8988T (cell line): ENCODE measurements at places on chromosomes 2 and 18.

DNA sequence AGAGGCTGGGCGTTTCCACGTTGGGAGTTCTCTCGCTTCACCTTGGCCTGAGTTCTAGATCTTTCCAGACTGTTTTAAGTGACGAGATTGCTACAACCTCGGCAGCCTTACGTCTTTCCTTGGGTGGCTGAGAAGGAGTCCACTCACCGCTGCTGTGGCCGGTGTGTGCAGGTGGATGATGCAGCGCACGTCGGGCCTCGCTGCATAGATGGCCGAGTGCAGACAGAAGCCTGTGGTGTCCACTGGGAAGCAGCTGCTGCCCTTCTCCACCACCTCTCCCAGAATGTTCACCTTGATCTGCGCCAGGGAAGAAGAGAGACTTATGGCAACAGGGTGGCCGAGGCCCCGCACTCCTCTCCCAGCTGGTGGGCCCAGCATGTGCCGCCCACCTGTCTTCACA is 75.7 kb downstream of the ADD2 start:
- no peak for DNase-seq

DNA sequence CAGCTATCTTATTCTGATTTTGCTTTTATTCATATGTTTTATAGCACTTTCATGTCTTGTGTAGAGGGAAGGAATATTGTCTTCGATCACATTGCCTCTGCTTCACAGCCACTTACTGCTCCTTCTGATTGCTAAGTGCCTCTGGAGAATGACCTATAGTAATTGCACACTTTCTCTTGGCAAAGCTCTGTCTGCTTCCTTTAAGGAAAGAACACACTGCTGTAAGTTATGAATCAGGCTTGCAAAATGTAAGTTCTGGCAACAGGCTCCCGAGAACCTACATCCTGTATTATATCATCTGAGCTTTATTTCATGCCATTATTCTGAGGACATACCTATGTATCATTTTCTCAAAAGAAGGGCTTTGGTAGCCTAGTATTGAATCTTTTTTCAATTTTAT is 170.7 kb downstream of the ZNF804A start:
- no peak for DNase-seq

- no peak for DNase-seq
Measured at GRCh38 chr2:143219266-143219665, 90.0 kb downstream of the ARHGAP15 start.

GRCh38 chr2:113324684-113325160 is 46.0 kb upstream of the PAX8 start:
- DNase-seq, result peak; percentile 80

DNA sequence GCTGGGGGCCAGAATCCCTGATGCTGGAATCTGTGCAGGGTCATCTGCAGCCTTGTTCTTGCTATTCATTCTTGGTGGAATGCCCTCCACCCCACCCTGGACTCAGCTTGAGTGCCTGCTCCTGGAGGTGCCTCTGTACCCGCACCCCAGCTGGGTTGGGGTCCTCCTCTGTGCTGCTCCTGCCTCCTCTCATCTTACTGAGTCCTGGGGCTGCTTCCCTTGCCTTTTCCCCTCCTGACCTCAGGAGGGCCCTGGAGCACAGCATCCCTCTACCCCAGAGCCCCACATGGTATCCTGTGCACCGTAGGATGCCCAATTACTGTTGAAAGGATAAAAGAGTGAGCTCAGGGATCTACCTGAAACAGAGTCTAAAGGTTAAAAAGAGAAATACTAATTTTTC is 81.6 kb downstream of the CIB4 start:
- DNase-seq, result no peak

DNA sequence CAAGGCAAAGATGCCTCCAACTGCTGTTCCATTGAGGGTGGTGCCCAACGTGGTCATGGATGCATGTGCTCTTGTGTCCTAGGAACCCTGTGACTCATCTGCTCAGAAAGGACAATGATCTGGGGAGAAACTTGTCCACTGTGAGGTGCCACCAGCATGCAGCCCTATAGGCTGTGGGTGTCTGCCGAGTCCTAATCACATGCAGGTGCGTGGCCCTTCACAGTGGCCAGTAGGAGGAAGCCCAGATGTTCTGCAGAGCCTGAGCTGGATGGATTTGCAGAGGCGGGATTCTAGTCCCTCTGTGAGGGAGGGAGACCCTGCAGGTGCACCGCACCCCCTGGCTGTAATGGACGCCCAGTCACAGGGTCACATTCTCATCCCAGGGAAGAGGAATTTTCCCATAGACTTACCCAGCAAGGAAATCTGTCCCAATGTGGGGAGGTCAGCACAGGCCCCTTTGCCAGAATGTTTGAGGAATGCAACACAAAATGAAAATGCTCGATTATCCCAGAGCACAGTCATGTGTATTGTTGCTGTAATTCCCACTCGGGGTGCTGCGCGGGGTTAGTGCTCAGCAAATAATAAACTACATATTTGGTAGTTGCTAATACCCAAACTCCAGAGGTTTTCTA is 13.9 kb downstream of the GDF7 start:
- no peak for DNase-seq

- no peak for DNase-seq
Measured at GRCh38 chr2:168136392-168136977, 110.9 kb downstream of the STK39 start.

- no peak for DNase-seq
Measured at GRCh38 chr18:76480913-76481312, 14.1 kb downstream of the ZNF516 start.

GRCh38 chr2:56287508-56287907 is 103.7 kb downstream of the CCDC85A start:
- no peak for DNase-seq

GRCh38 chr18:80197528-80197927 is 49.8 kb downstream of the PARD6G start:
- no peak for DNase-seq

DNA sequence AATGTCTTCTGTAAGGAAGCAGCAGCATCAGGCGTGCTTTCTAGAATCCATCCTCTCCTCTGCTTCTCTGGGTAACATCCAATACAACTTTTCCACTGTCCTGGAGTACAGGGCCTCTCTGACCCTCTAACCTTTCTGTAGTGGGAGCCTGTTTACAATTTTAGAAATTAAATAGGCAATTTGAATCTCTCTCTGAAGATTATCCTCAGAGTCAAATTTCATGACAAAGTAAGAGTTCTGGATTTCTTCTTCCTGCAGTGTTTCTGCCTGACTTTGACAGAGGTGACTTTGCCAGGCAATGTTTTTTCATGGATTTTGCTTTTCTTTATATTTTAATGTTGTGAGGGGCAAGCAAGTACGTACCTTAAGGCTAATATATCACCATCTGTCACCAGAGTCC is 558.4 kb downstream of the PARD3B start:
- no peak for DNase-seq

DNA sequence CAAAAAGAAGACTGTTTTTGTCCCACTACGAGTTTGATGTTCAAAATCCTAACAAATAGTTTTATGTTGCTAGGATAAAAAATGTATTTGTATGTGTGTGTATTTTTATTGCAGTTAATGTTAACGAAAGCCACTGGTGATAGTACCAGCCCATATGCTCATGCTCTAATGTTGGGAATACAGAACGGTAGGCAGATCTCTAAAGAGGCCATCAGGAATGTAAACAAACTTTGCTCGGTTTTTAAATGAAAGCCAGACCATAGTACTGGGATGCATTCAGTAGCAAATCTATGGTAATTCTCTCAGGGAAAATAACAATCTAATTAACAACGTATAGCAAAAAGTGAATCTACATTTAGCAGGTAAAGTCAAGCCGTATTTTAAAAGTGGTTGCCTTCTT is 208.1 kb downstream of the NEDD4L start:
- no peak for DNase-seq

- no peak for DNase-seq
Measured at GRCh38 chr2:217065695-217066405, 206.0 kb upstream of the TNP1 start.

GRCh38 chr2:104945121-104945520 is 91.2 kb downstream of the POU3F3 start:
- no peak for DNase-seq

DNA sequence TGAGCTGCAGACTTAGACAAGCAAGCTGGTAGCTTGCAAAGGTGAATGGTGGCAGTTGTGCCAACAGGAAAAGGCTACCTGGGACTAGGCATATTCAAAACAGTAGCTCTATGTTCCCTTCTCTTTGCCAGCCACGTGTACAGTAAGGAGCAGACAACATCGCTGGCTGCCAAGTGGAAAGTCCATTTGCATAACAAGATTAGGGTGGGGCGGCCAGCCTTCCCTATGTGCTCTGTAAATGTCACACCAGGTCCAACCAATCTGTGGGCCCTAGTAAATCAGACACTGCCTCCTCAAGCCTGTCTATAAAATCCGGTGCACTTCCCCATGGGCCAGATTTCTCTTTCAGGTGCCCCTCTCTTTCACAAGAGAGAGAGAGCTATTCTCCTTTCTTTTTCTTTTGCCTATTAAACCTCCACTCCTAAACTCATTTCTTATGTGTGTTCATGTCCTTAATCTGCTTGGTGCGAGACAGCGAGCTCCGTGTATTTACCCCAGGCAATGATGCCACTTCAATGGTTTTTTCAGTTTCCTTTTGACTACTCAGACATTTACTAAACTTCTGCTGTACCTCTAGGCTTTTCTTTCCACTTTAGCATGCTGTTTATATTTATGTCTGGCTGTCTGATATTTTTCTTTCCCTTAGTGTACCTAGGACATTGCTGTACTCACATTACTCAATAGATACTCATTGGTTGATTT is 297.4 kb upstream of the GCFC2 start:
- no peak for DNase-seq

- DNase-seq, result no peak
Measured at GRCh38 chr18:13461469-13461868, 242.9 kb downstream of the LDLRAD4 start.

DNA sequence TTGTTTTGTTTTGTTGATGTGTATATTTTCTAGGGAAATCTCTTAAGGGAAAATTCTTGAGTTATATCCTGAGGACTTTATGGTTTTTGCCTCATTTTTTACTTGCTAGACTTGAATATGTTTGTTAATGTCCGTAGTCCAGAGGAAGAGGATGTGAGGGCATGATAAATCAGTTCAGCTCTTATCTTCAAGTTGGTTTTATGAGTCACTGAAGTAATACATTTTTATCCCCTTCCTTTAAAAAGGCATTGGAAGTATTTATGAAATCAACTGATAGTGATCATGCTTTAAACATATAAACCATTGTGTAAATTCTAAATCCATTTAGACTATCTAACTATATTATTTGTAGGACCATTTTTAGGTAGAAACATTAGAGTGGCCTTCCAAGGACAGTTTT is 43.9 kb upstream of the CYBRD1 start:
- no peak for DNase-seq

GRCh38 chr2:52594026-52594425 is 1173.6 kb upstream of the CHAC2 start:
- no peak for DNase-seq

DNA sequence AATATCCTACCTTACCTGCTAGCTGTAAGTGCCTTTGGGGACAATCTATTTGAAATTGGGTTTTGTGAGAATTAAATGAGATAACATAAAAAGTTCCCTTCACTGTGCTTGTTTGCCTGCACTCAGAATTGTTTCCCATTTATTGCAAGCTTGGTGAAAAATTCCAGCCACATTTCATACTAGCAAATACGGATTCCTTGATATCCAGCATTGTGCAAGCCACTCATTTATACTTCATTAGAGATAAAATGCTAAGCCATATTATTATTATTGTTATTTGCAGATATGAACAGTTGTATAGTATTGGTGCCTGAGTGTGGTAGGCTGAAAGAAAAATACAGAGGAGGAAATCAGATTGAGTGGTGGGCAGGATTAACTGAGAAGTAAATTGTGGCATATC is 31.9 kb downstream of the ACSL3 start:
- DNase-seq, result no peak

- DNase-seq, result no peak
Measured at GRCh38 chr2:2123238-2123637, 207.8 kb downstream of the MYT1L start.

DNA sequence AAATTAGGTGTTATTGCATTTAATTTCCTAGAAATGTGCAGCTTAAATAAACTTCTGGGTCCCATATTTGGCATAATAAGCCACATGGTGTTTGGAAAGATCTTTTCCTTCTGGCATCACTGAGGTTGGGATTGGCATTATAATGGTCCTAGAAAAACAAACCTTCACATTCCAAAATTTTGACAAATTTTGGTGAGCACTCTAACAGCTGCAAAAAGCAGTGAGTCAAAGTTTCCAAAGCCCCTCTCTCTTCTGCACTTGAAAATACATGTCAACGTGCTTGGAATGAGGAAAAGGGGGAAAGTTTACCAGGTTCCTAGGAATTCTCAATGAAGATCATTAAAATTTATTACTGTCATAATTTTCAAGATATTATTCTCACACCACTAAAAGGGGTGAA is 77.8 kb upstream of the STK17B start:
- no peak for DNase-seq

- no peak for DNase-seq
Measured at GRCh38 chr2:20595439-20596192, 55.3 kb downstream of the HS1BP3 start.

- DNase-seq, result peak; percentile 57
Measured at GRCh38 chr2:74261204-74261864, 62.9 kb downstream of the MTHFD2 start.

GRCh38 chr2:37527361-37527760 is 144.1 kb downstream of the CDC42EP3 start:
- no peak for DNase-seq

DNA sequence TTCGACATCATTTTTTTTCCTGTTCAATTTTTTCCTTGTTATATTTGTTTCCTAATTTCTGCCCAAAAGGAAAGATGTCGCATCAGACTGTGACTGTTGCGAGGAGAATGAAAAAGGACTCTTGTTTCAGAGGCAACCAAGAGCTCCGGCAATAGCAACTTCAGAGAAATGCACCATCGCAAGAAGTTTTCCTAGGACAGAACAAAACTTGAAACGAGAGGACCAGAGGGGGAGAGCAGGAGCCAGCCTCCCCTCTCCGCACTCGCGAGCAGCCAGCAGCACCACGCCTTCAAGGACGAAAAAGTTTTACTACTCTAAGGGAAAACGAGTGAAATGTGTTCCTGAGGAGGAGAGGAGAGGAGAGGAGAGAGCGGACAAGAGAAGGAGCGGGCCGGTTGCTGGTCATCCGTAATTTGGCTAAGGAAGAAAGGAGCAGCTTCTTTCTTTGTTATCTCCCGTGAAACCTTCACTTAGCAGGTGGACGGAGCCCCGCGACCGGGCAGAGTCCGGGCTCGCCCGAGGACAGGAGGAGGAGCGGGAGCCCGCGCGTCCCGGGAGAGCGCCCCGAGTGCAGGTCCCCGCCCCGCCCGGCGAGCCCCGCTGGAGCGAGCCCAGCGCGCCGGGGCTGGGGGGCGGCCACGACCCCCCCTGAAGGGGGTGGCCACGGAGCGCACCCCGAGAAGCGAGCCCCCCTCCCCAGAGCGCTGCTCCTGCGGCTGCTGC is 744 bp downstream of the POU3F3 start:
- DNase-seq, result no peak

- no peak for DNase-seq
Measured at GRCh38 chr18:62033756-62034155, 140.9 kb upstream of the RNF152 start.

- DNase-seq, result no peak
Measured at GRCh38 chr2:23994567-23994966, 15.3 kb upstream of the MFSD2B start.

DNA sequence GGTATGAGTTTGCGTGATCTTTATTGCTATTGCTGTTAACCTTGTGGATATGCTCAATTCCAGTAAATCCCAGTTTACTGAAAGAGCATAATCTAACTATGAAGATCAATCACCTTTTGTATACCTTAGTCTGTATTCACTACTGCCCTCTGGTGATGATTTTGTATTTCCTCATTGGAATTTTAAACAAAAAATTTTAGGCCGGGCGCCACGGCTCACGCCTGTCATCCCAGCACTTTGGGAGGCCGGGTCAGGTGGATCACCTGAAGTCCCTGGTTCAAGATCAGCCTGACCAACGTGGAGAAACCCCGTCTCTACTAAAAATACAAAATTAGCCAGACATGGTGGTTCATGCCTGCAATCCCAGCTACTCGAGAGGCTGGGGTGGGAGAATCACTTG is 5.1 kb downstream of the COMMD1 start:
- no peak for DNase-seq
